ENCODE measurements at places on chromosomes 1 and 21.
A peak's percentile ranks its signal among the peaks of the same experiment; 100 is the strongest.

DNA sequence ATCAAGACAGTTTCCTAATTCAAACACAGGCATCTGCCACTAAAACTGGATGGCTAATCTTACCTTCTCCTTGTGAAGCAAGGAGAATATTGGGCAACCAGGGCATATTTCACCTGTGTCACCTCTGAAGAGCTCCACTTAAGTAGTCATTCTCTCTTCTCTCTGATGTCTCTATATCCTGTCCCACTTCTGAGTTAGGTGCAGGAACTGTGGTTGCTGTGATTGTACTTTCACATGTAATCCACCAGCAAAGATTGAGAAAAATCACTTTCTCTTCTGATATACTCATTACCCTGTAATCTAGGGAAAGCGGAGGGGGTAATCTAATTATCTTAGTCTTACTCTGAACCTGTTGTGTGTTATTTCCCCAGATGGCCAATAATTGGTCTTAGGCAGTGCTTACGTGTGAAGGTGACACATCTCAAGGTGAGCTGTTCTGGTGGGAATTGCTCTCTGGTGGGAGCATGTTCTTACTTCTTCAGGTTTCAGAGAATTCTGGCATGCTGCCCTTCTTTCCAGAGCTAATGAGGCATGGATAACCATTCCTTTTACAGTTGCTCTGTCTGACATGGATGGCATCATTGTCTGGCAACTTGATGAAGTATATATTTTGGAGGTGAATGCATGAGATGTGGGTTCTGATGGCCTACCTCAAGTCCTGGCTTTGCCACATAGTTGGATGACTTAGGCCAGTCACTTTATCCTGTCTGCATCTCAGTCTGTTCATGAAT is 12.0 kb downstream of the XCL2 start:
- no peak for DNase-seq

GRCh38 chr1:88916883-88917282 is 25.5 kb upstream of the GTF2B start:
- DNase-seq: no peak

DNA sequence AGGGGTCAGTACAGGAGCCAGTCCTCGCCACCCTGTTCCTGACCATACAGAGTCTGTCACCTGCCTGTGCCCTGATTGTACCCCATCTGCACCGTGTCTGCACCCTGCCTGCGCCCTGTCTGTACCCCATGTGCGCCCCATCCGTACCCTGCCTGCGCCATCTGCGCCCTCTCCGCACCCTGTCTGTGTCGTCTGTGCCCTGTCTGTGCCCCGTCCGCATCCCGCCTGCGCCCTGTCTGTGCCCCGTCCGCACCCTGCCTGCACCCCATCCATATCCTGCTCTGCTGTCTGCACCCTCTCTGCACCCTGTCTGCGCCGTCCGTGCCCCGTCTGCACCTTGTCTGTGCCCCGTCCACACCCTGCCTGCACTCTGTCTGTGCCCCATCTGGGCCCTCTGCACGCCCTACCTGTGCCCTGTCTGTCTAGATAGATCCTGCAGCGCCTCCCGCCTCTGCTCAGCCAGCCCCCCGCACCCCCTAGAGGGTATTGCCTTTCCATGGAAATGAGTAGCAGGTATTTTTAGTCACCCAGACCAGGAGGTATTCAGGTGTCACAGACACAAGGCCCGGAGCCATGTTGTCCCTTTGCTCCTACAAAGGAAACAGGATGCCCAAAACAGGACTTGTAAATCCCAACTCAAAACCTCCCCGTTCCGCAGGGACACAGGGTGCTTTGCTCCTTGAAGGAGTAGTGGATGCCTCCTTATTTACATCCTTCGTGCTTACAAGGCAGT is 7.7 kb upstream of the NPHP4 start:
- no peak for DNase-seq

DNA sequence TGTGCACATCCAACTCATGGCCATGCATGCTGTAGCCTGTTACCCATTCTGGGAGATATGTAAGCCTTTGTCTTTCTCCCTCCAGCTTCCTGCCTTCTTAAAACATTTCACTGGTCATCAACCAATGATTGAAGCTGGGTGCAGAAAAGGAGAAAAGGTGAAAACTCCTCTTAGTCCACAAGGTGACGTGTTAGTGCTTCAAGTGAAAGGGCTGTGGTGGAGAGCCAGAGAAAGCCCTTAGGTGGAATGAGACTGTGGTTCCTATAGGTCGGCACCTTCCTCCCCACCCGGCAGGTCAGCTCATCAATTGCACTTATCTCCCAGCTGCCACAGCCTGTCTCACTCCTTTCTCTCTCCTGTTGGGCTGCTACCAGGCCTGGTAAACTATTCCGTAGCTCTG is 30.4 kb downstream of the ERG start:
- DNase-seq: no peak

GRCh38 chr1:67771152-67771551 is 62.1 kb downstream of the GNG12 start:
- no peak for DNase-seq

- DNase-seq: peak; percentile 20
Measured at GRCh38 chr1:5067246-5067645, 412.8 kb downstream of the AJAP1 start.

- DNase-seq: no peak
Measured at GRCh38 chr1:222038971-222039370, 297.1 kb upstream of the DUSP10 start.

- DNase-seq: no peak
Measured at GRCh38 chr1:221574529-221574928, 167.4 kb downstream of the DUSP10 start.

DNA sequence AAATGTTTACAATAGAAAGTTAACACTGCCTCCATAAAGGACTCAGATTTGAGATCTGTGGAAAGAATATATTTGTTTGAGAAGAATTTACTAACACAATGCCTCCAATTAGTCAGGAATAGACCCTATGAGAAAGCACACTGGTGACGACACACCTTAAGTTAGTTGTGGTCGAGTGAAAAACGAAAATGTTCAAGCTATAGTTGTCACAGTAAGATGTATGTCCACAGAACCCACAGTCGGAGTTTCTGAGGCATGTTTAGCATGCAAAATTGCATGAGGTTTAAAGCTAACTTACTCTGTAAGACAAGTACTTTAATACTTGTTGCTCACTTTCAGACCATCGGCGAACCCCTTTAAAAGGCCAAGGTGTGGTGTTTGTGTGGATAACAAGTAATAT is 69.9 kb upstream of the SIPA1L2 start:
- DNase-seq: no peak

DNA sequence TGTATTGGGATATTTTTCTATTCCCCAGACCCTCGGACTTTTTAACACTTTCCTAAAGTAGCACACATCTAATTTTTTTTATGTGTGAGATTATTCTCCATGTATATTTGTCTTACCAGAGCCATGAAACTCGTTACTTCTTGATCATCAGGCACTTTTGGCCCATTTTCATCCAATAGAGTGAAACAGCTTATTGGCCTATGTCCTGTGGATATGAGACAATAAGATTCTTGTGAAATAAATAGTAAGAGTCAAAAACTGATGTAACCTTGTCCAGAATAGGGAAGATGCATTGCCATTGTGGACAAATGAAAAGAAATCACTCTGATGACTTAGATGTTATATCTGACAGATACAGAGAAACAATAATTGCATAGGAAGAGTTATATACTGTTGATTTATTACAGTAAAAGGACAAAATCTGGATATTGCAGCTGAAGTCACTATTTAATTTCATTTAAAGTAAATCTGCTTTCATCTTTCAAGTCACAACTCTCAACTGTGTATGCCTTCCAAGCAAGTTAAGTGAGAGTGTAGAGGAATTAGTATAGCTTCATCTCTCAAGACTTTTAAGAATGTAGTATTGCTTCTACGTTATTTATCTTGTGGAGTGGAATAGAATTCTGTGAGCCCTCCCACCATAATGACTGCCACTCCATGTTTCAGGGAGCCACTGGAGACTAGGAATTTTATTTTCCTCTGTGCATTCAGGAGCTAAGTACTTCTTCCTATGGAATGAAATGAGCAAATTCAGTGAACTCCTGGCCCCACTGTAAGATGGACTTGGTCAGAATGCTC is 86.9 kb downstream of the ADAMTS1 start:
- no peak for DNase-seq

GRCh38 chr1:103218369-103218768 is 110.0 kb upstream of the COL11A1 start:
- DNase-seq: no peak

GRCh38 chr21:44793592-44794374 is 7.8 kb downstream of the UBE2G2 start:
- no peak for DNase-seq

DNA sequence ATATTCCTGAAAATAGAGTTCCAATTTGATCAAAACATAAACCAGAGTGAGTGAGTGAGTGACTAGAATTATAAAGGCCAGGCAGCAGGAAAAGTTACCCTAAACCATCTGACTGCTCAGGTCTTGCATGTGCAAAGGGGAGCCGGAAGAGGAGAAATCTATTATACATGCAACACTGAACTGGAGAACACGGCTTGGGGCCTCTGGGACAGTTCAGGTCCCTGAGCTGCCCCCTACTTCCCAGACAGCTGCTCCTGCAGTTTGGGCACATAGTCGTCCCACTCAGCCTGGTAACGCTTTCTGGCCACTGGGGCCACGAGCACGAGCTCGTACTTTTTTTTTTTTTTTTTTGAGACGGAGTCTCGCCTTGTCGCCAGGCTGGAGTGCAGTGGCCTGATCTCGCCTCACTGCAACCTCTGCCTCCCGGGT is 40.1 kb downstream of the PTPRC start:
- DNase-seq: no peak

GRCh38 chr1:109827986-109828385 is 64.3 kb upstream of the EPS8L3 start:
- no peak for DNase-seq

DNA sequence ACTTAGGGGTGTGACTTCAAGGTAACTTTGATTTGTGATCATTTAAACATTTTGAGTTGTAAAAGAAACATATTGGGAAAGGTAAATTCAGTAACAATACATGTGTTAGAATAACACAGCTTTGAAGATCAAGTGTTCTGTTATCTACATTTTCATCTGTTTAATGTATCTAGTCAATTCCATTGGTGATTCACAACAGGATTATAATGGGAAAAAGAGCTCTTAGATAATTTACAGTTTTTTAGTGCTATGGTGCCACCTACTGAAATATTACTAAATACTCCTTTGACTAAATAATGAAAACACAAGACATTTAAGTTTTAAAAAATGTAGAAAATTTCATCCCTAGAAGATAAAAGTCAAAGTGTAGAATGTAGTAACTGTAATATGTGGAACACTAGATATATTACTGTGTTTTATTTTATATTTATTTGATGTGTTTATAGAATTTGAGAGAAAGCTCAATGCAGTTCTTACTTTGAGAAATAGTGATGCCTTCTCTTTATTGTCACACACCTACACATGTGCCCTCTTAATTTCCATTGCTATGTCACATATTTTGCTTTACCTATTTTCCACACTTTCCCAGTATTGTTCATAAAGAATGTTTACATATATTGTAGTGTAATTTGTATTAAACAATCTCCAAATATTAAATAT is 47.4 kb downstream of the PTPRC start:
- peak; percentile 57 for DNase-seq

DNA sequence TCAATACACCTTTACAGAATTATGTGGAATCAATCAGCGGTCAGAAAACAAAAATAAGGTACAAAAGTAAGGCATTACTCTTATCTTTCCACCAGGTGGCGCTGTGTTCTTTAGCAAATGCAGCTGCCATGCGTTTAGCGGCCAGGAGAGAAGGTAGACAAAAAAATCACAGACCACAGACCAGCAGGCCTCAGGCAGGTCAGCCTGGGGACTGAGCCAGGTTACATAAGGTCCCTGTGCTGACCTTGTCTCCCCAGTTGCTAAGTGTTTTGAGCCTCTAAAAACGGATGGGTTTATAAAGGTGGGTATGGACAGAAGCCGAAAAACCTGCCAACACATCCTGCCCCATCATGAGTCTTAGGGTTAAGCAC is 2.8 kb downstream of the RGS16 start:
- peak; percentile 94 for DNase-seq

- DNase-seq: no peak
Measured at GRCh38 chr1:8879464-8879921, 1.0 kb upstream of the ENO1 start.

DNA sequence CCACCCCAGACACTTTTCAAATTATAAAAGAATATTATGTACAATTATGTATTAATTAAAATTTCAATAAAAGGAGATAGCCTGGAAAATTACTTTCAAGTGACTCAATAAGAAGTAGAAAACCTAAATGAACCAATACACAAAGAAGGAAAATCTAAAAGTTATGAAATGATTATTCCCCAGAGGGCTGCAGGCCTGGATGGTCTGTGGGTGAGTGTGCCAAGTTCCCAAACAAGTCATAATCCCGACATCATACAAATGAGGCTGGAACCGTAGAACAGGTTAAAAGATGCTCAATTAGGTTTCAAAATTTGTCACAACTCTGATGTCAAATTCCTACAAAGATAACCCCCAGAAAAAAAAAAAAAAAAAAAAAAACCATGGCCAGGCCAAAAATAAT is 12.7 kb downstream of the SPATC1L start:
- no peak for DNase-seq

- no peak for DNase-seq
Measured at GRCh38 chr1:187038784-187039183, 210.0 kb downstream of the PLA2G4A start.

GRCh38 chr1:245651093-245651492 is 496.3 kb downstream of the KIF26B start:
- no peak for DNase-seq

DNA sequence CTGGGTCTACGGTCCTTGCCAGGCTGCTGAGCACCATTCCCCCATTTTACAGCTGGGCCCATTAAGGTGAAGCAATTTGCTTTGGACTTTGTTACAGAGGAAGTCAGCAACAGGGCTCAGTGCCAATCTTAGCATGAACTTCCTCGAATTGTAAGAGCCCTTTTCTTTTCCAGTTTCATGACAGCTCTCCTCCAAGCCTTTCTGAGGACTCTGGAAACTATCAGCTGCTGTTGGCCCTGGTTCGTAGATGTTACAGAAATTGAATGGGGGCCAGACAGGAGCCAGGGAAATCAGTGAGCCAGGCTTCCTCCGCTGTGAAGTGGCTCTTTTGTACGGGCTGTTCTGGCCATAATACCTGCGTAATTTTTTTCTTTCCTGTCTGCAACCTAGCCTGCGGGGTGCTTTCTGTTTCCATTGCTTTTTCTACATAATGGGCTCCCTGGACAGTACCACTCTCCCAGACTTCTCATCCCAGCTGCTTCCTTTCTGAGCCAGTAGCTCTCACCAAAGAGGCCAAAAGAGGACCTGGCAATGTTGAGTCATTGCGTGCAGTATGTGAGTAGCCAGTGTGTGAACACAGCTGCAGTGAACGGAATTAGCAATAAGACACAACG is 386.3 kb downstream of the DISC1 start:
- no peak for DNase-seq

- no peak for DNase-seq
Measured at GRCh38 chr1:234393190-234393589, 19.9 kb downstream of the COA6 start.

Measured in eye (tissue), 1 donor.